NCI-H1105 treated with DMSO at 0.1 percent for 48 hours (cell line): ENCODE measurements at places on chromosomes 3 and 15.

- no peak for DNase-seq
Observed at GRCh38 chr3:33061782-33062181, 35.2 kb downstream of the GLB1 start.

- no peak for DNase-seq
Observed at GRCh38 chr3:150030841-150031240, 60.1 kb upstream of the PFN2 start.

GRCh38 chr3:105334138-105334882, 32.4 kb upstream of the ALCAM start:
- DNase-seq = no peak

DNA sequence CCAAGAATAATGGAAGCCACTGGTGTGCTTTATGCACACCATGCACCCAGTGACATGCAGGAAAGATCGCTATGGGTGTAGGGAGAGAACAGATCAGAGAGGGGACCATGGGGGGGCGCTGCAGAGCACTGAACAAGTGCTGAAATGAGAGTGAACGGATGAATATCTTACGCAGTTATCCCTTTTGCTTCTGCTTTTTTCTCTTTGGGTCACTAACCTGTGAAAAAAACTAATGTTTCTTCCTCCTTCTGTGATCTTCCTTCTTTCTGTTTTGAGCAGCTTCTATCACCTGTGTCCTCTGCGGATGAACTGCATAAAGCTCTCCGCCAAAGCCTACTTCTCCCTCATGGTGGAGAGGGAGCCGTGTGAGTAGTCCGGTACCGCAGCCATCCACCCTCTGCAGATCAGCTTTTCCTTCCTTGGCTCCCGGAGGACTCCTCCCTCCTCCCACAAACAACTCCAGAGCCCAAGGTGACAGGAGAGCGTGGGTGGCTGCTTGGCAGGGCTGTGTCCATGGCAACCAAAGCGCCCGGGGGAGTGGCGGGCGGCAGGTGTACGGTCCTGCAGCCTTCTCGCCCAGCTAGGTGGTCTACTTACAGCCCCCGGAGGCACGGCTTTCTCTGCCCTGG, 106.2 kb downstream of the DGKG start:
- DNase-seq = peak; percentile 87

DNA sequence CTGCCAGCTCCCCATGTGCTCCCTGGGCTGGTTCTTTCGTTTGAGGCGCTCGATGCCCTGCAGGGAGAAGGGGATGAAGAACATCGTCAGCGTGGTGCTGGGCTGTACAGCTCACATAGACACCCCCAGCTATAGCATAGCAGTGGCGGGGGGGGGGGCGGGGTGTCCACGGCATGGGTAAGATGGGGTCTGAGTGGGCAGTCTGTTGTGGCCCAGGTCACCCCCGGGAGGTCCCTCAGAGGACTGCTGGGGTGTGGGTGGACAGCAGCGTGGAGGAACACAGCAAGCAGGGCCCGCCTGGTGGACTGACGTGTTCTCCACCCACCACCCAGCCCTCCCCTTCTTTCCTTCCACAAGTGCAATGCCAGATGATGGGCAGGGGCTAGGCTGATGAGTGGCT, 43.7 kb downstream of the TGM4 start:
- no peak for DNase-seq

DNA sequence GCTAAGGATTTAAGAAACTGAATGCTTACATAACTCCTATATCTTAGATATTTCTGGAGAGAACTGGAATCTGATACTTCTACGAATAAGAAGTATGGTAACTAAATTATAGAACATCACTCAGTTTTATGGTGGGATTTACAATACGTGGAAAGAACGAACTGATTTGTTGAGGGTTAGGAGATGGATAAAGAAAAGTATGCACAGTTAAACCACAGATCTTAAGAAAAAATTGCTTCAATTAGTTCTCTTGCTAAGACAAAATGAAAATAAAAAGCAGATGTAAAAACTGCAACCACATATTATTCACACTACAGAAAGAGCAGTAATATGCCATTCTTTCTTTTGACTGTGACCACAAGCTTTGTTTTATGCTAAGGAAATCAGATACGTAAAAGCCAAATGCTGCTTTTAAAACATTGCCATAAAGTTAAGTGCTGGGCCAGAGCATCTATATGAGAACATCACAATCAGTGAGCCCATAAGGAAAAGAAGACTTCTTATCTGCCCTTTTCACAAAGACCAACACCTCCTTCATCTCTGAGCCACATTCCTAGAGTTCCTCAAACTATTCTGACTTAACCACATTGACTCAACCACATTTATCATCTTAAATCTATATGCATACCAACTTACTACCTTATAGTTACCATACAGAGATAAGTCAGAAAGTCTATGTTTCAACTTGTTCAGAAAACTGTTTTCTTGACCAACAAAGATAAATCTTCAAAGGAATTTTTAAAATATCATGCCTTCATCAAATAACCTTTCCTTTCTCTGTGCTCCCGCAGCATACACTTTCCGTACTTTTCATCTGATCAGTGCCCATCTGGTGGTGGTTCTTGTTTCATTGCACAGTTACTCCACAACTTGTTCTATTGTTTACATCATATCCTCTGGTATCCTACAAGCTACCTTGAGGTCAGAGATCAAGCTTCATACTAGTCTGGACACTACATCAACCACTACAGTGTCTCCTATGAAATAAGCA, 61.7 kb downstream of the FSIP1 start:
- DNase-seq = no peak

- DNase-seq = no peak
Observed at GRCh38 chr15:64004056-64004455, 42.2 kb downstream of the DAPK2 start.
